IPS-NIHi11 (cell line): ENCODE measurements at places on chromosomes 16 and 17.

DNA sequence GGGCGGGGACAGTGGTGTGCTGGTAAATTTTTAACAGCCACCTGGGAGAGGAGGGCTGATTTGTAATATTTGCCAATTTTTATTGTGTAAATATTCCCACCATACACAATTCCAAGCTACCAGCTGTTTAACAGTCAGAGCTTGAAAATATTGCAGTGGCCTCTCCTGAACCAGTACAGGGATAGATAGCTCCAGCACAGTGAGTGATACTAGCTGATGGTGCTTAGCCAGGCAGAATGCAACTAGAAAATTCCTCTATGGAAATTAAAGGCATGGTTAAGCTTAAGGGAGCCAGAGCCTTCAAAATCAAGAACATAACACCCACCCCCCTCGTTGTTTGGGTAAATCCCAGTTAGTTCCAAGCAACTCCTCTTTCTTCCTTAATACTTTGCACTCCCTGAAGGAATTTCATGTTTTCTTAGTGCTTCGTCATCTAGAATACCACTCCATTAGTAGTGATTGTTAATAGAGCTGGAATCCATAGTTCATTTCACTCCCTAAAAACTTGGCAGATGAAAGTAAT lies 96.6 kb downstream of the CYB561 start:
- DNase-seq: no peak

- peak; percentile 4 for DNase-seq
Observed at GRCh38 chr16:67723151-67723910, 4.2 kb upstream of the GFOD2 start.

- DNase-seq: no peak
Observed at GRCh38 chr17:30366536-30366935, 12.2 kb upstream of the CPD start.

GRCh38 chr17:78735832-78736525 lies 46.1 kb downstream of the CYTH1 start:
- no peak for DNase-seq

DNA sequence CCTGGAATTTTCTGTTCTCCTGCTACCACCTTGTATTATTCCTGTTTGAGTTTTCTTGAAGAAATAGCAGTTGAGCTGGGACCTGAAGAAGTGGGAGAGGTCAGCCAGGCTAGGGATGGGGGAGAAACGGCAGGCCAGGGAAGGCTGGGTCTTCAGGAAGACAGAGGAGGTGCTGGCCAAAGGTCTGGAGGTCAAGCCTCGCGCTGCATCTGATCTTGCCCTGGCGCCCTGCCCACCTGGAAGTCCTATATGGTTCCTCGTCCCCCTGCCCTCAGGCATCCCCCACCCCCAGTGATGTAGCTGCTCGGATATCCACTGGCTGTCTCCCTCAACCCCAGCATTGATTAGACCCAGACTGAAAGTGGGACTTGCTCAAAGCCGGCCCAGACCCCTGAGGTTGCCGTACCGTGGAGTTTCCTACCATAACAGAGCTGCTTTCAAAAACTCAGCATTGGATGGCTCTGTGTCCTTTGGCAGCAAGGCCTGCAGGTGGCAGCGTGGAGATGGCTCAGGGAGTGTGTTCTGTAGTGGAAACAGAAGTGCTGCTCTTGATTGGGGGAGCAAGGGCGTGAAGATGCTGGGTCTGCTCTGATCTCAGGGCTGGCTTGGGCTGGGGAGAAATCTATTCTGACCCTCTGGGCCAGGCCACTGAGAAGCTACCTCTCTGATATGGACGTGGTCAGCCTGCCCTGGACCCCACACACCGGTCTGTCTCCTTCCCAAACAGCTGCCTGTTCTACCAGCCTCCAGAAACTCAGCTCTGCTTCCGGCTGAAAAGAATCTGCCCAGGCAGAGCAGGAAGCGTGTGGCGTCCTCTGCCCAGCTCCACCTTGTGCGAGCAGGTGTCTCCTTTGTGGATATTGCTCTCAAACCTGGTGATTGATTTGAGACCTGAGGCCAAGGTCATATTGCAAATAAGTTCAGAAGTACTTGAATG lies 107.0 kb upstream of the CACNG5 start:
- peak; percentile 78 for DNase-seq

- DNase-seq: no peak
Observed at GRCh38 chr17:79371984-79372383, 238.9 kb downstream of the RBFOX3 start.

DNA sequence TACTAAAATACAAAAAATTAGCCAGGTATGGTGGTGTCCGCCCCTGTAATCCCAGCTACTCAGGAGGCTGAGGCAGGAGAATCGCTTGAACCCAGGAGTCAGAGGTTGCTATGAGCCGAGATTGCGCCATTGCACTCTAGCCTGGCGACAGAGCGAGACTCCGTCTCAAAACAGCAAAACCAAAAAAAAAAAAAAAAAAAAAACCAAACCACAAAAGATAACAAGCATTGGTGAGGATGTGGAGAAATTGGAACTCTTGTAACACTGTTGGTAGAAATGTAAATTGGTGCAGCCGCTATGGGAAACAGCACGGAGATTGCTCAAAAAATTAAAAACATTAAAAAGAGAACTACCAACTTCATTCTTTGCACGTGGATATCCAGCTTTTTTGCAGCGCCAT lies 119.4 kb downstream of the OR1D5 start:
- no peak for DNase-seq

GRCh38 chr16:13856398-13856797 lies 63.6 kb upstream of the ERCC4 start:
- no peak for DNase-seq

- no peak for DNase-seq
Observed at GRCh38 chr17:82640036-82640435, 8.2 kb downstream of the WDR45B start.

GRCh38 chr16:31696968-31697743 lies 169.5 kb downstream of the AHSP start:
- peak; percentile 29 for DNase-seq

GRCh38 chr16:48949636-48950035 lies 332.0 kb downstream of the CBLN1 start:
- no peak for DNase-seq

DNA sequence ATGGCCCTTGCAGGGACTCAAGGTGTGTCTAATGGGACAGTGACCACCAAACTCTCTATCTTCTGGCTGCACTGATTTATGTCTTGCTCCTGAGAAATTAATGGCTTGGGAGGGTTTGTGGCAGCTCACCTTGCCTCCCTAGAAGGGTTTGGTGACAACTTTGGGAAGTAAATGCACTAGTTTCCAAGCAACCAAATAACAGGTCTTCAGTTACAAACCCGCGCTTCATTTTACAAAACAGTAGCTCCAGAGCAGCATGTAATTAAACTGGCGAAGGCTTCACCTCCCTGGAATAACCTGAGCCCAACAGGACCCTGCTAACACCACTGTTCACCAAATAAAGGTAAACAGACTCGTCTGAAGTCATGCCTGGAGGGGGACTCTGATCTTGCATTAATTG lies 318.3 kb downstream of the SLC39A11 start:
- DNase-seq: no peak

DNA sequence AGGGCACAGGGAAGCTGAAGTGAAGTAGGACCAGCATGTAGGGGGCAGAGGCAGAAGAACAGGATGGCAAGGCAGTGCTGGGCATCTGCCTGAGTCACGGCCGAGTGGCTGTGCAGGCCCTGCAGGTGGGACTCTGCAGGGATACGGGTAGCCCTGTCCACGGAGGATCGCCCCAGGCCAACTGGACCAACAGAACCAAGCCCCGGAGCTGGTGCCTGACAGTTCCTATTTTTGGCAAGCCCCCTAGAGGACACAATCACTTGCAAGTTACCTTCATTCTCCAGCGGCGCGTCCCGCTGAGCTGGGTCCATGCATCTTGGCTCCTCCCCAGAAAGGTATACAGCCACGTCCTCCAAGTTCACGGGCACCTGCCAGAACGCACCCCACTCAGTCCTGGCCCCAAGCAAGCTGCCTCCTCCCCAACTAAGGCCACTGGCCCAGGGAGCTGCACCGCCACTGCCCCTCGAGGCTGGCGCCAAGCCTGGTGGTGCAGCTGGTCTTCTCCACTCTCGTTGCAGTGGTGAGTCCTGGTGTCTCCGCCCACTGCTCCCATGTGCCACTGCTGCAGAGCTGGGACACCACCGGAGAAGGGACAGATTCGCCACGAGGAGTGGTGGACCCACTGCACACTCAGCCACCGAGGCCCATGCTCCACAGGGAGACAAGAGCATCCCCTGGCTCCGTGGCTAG lies 6.6 kb downstream of the ZNF500 start:
- no peak for DNase-seq

- DNase-seq: peak; percentile 86
Observed at GRCh38 chr16:4511441-4512082, 27.0 kb downstream of the CDIP1 start.

DNA sequence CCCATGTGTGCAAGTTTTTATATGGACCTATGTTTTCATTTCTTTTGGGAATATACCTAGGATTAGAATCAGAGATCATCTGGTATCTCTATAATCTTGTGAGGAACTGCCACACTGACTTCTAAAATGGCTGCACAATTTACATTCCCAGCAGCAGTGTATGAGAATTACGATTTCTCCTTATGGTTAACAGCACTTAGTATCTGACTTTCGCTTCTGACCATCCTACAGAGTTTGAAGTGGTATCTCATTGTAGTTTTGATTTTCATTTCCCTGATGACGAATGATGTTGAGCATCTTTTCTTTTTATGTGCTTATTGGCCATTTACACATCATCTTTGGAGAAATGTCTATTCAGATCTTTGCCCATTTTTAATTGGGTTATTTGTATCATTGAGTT lies 10.0 kb downstream of the C16orf96 start:
- DNase-seq: no peak

- DNase-seq: no peak
Observed at GRCh38 chr17:58319173-58320162, 9.1 kb downstream of the TSPOAP1 start.

DNA sequence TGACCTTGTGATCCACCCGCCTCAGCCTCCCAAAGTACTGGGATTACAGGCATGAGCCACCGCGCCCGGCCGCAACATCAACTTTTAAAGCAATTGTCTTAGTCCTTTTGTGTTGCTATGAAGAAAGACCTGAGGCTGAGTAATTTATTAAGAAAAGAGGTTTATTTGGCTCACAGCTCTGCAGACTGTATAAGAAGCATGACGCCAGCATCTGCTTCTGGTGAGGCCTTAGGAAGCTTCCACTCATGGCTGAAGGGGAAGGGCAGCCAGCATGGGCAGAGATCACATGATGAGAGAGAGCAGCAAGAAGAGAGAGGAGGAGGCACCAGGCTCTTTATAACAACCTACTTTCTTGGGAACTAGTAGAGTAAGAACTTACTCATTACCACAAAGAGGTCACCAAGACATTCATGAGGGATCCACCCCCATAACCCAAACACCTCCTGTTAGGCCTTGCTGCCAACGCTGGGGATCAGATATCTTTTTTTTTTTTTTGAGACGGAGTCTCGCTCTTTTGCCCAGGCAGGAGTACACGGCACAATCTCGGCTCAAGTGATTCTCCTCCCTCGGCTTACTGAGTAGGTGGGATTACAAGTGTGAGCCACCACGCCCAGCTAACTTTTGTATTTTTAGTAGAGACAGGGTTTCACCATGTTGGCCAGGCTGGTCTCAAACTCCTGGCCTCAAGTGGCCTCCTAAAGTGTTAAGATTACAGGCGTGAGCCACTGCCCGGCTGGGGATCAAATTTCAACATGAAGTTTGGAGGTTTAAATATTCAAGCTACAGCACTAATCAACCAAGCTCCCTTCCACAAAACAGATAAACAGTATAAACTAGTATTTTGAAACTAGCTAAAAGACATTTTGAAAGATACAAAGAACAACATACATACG lies 21.4 kb upstream of the GPT2 start:
- DNase-seq: no peak

GRCh38 chr17:19996086-19996485 lies 13.1 kb upstream of the SPECC1 start:
- DNase-seq: no peak

DNA sequence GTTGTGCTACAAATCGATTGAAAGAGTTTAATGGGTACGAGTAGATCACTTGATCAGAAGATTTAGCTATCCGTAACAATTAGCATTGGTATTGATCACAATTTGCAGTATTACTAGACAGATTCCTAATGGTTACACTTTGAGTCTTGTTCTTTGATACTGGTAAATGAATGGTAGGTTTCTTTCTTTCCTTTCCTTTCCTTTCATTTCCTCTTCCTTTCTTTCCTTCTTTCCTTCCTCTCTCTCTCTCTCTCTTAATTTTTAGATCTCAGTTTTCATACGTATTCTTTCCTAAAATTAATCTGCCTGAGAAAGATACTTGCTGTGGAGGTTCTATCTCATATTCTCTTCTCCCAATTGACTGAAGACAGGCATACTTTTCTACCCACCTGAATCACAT lies 17.9 kb downstream of the CPD start:
- no peak for DNase-seq

- no peak for DNase-seq
Observed at GRCh38 chr17:51079049-51079448, 41.6 kb downstream of the SPAG9 start.

DNA sequence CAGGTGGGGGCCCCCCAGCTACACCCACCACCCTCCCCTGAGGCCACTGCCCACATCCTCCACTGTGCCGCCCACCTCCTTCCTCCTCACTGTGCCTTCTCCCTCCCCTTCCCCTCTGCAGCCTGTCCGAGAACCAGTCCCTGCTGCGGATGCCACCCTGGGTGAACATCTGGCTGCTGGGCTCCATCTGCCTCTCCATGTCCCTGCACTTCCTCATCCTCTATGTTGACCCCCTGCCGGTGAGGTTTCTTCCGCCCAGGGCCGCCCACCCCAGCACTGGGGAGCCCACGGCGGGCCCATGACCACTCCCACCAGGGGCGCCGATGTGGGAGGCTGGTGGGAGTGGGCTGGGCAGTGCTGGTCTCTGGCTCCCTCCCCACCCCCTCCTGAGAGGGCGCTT lies 22.1 kb downstream of the RABEP2 start:
- DNase-seq: no peak

GRCh38 chr17:59046192-59046591 lies 60.5 kb downstream of the TRIM37 start:
- no peak for DNase-seq

DNA sequence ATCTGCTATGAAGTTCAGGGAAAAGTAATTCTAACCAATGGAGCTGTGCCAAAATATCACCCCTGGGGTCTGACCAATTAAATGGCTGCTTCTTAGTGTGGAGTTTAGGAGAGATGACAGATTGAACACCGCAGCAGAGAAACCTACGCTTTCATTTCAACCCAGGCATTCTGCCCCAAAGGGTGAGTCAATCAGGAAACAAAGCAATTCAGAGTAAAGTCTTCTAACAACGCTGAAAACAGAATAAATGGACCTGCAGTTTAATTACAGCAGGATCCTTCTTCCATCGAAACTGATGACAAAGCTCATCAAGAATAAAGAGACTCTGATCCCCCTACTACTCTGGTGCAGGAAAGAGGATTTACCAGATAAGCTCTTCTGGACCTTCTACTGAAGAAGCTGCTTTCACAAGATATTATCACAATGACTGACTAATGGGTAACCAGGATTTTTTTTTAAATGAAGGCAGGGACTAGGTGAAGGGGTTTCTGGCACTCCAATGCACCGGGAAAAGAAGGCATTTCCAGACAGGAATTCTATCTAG lies 16.7 kb downstream of the RFFL start:
- DNase-seq: no peak

DNA sequence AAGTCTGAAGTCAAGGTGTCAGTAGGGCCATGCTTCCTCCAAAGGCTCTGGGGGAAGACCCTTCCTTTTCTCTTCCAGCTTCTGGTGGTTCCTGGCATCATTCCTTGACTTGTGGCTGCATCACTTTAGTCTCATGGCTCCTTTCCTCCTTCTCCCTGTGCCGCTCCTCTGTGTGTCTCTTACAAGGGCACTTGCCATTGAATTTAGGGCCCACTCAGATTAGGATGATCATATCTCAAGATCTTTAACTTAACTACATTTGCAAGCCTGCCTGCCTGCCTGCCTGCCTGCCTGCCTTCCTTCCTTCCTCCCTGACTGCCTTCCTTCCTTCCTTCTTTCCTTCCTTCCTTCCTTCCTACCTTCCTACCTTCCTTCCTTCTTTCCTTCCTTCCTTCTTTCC lies 89.7 kb upstream of the MPHOSPH6 start:
- no peak for DNase-seq
